Endodermal cell (in vitro differentiated cells): ENCODE measurements at places on chromosomes 7 and 10. TPM values are rescaled to one million over a fixed set of nuclear protein-coding genes. Genes with fewer than 3 reads are reported as not detected.
A peak's percentile ranks its signal among the peaks of the same experiment; 100 is the strongest.

Gene TRPV5
- 0.22 to 0.42 TPM in 2 of 3 replicates, not detected in the other for total RNA-seq

Gene CCM2
- 37.7 and 38.1 TPM in 2 replicates for total RNA-seq

DNA sequence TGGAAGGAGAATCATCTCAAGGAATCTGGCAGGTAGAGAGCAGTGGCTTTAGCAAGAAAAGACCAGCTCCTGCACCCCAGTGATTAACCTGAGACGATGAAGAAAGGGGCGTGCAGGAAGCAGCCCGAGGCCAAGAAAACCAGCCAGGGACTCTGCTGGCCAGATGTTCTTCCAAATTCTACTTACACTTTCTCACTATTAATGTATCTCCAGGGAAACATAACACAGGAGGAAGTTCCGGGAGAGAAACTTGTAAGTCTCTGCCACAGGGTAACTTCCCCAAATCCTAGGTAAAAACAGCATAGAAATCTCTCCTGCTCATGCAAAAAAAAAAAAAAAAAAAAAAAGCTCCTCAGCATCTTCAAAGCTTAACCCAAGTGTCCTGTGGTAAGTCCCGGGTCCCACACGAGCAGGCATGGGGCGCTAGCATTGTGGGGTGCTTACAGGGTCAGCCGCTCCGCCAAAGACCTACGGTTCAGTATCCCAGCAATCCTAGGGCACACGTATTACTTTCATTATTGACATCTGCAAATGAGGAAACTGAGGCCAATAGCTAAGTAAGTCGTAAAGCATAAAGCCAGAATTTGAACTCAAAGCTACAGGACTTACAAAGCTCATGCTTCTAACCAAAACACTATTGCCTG lies 97.2 kb upstream of the GNA12 start:
- no peaks in the 10 kb centered on the region for H3K4me1 ChIP-seq
- peak; percentile 10 for DNase-seq
- H3K27ac ChIP-seq = no peak overlapping the region
- H3K27me3 ChIP-seq = no peaks in the 10 kb centered on the region

GRCh38 chr10:75111907-75112679 lies 637 bp downstream of the SAMD8 start:
- H3K27ac ChIP-seq = peak overlapping the region; percentile 93
- H3K4me1 ChIP-seq = peaks cover 3% of the 10 kb centered on the region
- H3K36me3 ChIP-seq = no peaks in the 10 kb centered on the region
- H3K4me3 ChIP-seq = peak overlapping the region; percentile 96
- peak; percentile 82 for DNase-seq
- no peaks in the 10 kb centered on the region for H3K27me3 ChIP-seq

DNA sequence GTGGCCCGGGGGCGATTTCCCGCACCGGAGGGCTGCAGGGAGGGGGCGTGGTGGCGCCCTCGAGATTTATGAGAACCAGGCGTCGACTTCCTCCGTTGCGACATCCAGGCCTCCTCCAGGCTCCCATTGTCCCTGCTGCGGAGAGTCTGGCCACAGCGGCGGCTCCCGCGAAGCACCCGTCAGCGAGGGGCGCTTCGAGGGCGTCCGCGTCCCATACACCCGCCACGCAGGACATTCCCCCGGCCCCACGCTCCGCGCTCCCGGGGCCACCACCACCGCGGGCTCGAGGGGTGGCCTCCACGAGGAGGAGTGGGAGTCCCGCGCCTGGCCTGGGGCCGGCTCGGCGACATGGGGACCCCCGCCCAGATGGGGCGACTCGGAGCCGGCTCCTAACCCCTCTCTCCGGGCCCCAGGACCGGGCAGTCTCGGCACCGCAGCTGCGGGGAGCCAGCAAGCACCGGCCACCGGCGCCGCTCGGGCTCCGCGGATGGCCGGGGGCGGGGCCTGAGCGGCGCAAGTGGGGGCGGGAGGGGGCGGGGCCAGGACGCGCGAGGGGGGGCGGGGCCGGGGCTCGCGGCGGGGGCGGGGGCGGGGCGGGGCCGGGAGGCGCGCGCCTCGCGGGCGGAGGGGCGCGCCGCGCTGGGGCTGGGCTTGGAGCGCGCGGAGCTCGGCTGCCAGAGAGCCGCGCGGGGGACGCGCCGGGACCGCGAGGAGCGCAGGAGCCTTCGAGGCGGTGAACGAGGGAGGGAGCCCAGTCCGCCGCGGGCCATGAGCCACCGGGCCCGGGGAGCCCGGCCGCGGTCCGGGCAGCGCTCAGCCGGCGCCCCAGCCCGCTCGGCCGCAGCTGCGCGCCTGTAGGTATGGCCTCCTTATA lies at the start of gene SH2B2:
Gene SH2B2, plus strand, starts transcription at position 632 of the 874 bp plus-strand sequence. CDS start 13,683 bp downstream, outside the sequence.
- peak within 1 kb of the TSS; percentile 89 for H3K27ac ChIP-seq
- H3K27me3 ChIP-seq = peaks cover 5% of the 10 kb centered on the region
- no peaks in the 10 kb centered on the region for H3K36me3 ChIP-seq
- H3K4me3 ChIP-seq = peak within 1 kb of the TSS; percentile 81
- peak; percentile 86 for DNase-seq

GRCh38 chr10:86747796-86748581 lies 8.4 kb upstream of the BMPR1A start:
- no peaks in the 10 kb centered on the region for H3K4me1 ChIP-seq
- no peak overlapping the region for H3K4me3 ChIP-seq
- H3K27ac ChIP-seq = no peak overlapping the region
- no peaks in the 10 kb centered on the region for H3K36me3 ChIP-seq
- H3K27me3 ChIP-seq = no peaks in the 10 kb centered on the region
- DNase-seq = no peak

- no peak for DNase-seq
- no peaks in the 10 kb centered on the region for H3K36me3 ChIP-seq
- no peaks in the 10 kb centered on the region for H3K4me1 ChIP-seq
- H3K27me3 ChIP-seq = no peaks in the 10 kb centered on the region
- no peak overlapping the region for H3K27ac ChIP-seq
Observed at GRCh38 chr10:114933588-114933987, 4.4 kb upstream of the TRUB1 start.

DNA sequence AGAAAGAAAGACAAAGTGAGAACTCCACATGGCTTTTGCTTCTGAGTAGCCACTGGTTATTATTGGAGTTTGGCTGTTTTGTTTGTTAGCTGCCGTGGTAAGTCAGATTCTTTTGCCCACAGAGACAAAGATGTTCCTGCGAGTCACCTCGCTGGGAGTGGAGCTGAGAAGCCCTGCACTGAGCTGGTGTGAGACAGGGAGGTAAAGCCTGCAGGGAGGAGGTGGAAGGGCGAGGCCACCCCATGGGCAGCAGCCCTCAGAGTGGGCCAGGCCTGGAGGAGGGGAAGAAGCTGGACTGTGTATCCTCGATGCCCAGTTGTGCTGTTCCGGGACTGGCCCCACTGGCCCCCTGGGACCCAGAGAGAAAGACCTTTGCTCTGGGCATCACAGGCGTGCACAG lies 14.3 kb upstream of the NOM1 start:
- no peaks in the 10 kb centered on the region for H3K4me1 ChIP-seq
- no peaks in the 10 kb centered on the region for H3K27me3 ChIP-seq
- no peaks in the 10 kb centered on the region for H3K36me3 ChIP-seq

DNA sequence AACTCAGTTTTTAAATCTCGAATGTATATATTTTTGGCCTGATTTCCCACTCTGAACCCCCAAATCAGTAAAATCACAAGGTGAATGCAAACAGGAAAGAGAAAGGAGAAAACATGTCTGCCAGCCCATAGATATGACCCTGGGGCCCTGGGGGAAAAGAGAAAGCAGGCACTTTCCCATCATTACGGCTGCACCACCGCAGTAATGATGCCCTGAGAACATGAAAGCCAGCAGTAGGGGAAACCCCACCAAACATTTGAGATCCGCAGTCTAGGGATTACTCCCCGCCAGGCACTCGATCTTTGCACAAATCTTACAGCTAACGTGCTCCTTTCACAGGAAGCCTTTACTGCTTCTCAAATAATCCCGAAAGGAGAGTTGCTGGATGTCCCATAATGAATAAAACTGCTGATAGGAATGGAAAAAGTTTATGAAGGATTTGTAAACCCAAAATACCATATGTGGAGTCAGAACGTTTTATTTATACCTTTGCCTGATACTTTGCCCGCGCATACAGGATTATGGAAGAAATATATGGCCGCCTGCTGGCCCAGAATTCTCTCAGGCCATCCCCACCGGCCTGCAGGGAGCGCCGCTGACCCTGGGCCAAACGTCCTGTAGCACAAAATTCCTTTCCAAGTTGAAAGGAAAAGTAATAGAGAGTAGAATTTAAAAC lies 180.0 kb upstream of the INHBA start:
- H3K36me3 ChIP-seq = no peaks in the 10 kb centered on the region
- no peaks in the 10 kb centered on the region for H3K27me3 ChIP-seq
- H3K27ac ChIP-seq = no peak overlapping the region
- no peak for DNase-seq
- peaks cover 3% of the 10 kb centered on the region for H3K4me1 ChIP-seq
- no peak overlapping the region for H3K4me3 ChIP-seq
